ENCODE measurements at places on chromosomes 1 and 21.

GRCh38 chr1:16718908-16719533, 21.3 kb upstream of the RNU1-4 start:
- DNase-seq = no peak

GRCh38 chr1:114671011-114671938, 1.4 kb upstream of the DENND2C start:
- peak; percentile 18 for DNase-seq

- DNase-seq = no peak
Measured at GRCh38 chr1:153683854-153684253, 5.4 kb downstream of the NPR1 start.

GRCh38 chr1:92926873-92927272, 34.4 kb downstream of the DIPK1A start:
- DNase-seq = no peak

DNA sequence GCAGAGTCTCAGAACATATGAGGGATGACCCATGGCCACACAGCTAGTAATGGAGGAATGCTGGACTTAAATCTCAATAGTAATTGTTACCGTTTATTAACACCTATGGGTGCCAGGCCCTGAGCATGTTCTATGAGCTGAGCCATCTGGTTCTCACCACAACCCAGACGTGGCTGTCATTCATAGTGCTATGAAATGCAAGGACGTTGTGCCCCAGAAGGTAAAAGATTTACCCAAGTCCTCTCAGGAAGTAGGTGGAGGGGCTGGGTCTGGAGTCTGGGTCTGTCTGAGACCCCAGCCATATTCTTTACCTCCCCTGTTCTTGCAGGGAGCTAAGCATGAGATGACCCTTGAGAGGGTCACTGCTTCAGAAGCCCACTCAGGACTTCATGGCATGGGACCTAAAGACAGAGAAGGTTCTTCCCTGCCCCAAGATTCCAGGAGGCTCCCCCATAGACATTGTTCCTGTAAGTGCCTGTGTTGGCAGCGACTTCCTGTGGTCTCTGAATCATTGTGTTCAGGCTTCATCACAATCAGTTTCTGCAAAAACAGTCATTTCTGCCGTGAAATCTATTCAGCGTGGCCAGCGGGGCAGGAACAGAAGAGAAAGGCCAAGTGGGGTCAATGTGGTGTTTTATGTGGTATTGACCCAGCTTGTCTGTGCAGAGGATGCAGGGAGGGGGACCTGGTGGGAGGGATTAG, 475.4 kb downstream of the PTPRU start:
- no peak for DNase-seq

DNA sequence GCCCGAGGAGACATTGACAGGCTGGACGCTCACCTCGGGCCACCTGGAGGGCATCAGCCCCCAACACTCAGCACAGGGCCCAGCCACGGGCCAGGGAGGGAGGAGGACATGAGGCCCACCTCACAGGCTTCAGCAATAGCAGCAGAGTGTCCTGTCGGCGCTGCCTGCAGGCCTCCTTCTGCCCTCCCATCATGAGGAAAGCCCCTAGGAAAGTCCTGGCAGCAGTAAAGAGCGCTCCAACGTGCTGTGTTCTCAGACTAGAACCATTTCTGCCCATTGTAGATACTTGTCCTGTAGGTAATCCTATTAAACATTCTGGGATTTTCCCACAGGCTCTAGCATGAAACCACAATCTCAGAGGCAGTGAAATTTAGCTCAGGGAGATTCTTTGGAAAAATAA, 62.0 kb upstream of the GALNT2 start:
- DNase-seq = no peak

DNA sequence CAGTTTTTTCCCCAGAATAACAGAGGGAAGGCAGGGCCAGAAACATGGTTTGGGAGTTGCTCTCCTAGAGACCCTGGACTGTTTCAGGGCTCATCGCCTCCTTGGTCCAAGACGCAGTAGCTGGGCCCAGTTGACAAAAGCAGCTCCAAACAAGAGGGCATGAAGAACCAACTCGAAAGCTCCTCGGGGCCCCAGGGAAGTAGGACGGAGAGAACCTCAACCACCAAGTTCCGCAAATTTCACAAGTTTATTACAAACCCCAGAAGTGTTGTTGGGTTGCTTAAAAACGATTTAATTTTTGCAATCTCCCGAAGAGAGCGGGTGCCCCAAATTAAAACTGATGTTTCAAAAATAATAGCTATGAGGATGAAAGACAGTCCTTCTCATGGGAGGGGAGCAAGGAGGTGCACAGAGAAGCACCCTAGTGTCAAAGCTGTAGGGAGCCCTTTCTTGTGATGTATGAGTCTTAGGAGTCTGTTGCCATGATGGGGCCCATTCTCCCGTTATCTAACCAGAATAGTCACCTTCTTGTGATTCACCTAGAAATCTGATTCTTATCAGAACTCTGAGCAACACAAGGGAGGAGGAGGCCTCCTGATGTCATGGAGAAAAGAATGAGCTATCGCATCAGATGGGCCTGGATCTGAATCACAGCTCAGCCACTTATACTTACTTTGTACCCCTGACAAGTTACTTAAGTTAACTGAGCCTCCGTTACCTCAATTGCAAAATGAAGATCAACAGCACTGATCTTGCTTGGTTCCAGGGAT, 165.7 kb upstream of the IRF2BP2 start:
- no peak for DNase-seq

DNA sequence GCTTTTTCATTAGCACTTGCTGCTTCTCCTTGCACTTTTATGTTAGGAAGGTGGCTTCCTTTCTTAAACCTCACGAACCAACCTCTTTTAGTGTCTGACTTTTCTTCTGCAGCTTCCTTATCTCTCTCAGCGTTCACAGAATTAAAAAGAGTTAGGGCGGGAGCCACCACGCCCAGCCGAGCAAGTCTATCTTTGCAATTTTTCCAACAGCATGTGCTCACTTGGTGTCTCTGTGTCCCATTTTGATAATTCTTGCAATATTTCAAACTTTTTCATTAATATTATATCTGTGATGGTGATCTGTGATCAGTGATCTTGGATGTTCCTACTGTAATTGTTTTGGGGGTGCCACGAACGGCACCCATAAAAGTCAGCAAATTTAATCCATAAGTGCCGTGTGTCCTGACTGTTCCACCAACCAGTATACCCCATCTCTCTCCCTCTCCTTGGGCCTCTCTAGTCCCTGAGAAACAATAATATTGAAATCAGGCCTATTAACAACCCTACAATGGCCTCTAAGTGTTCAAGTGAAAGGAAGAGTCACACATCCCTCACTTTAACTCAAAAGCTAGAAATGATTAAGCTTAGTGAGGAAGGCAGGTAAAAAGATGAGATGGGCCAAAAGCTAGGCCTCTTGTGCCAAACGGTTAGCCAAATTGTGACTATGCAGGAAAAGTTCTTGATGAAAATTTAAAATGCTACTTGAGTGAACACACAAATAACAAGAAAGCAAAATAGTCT, 15.9 kb upstream of the ITPKB start:
- no peak for DNase-seq

DNA sequence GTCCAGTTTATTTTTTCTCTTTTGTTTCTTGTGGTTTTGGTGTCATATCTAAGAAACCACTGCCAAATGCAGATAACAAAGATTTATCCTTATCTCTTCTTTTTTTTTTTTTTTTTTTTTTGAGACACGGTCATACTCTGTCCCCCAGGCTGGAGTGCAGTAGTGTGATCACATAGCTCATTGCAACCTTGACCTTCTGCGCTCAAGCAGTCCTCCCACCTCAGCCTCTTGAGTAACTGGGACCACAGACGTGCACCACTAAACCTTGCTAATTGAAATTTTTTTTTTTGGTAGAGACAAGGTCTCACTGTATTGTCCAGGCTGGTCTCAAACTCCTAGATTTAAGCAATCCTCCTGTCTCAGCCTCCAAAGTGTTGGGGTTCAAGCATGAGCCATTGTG, 8.9 kb downstream of the SLC66A1 start:
- no peak for DNase-seq

DNA sequence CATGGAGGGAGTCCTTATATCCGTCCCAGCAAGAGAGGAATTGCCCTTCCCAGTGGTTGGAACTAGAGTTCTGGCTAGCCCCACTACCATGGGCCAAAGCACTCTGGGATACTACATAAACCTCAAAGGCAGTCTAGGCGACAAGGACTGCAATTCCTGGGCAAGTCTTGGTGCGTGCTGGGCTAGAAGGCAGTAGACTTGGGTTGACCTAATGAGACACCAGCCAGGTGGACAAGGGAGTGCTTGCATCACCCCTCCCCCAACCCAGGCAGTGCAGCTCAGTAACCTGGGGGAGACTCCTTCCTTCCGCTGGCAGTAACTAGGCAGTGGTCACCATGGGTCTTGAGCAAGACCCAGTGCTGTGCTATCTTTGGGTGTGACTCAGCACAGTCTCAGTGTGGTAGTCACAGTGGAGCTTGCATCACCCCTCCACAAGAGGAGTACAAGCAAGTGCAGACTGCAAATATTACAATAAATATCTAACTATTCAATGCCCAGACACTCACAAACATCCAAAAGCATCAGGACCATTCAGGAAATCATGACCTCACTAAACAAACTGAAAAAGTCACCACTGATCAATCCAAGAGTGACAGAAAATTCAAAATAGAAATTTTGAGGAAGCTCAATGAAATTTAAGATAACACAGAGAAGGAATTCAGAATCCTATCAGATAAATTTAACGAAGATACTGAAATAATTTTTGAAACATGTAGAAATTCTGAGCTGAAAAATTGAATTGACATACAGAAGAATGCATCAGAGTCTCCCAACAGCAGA, 84.7 kb upstream of the LYPLAL1 start:
- no peak for DNase-seq

- no peak for DNase-seq
Measured at GRCh38 chr1:217506878-217507277, 124.0 kb downstream of the GPATCH2 start.

GRCh38 chr1:216057947-216058346, 365.3 kb downstream of the USH2A start:
- no peak for DNase-seq
